Stimulated activated CD4-positive, alpha-beta T cell treated with anti-CD3 and anti-CD28 coated beads, Interleukin-12 subunit alpha, Interleukin-12 subunit beta, amount 100 ng/mL, for 48 hours (primary cell): ENCODE measurements at places on chromosomes 12 and 14.

- peak; percentile 86 for DNase-seq
Observed at GRCh38 chr14:99271951-99272631, at the start of gene BCL11B. Gene BCL11B, minus strand, starts transcription at chr14:99272197. Its CDS starts 979 bp downstream, at chr14:99271218.

- DNase-seq = no peak
Observed at GRCh38 chr14:65106316-65106715, 4.0 kb upstream of the MAX start.

GRCh38 chr14:91363776-91364523 lies 53.7 kb downstream of the CCDC88C start:
- no peak for DNase-seq

DNA sequence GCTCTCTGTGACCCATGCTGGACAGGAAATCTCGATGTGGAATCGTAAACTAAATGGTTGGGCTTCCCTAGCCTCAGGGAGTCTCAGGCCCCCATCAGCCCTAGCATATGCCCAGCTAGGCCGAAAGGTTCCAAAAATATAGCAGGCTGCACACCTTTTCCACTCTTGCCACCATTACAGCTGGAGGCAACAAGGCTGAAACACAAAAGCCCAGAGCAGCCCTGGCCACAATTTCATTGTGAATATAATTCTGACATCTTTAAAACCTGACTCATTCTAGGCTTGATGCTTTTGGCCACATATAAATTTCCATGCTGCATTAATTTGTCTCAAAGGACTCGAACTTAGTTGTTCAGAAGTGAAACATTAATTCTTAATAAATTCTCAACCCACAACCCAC lies 382.2 kb downstream of the GRIN2B start:
- no peak for DNase-seq

DNA sequence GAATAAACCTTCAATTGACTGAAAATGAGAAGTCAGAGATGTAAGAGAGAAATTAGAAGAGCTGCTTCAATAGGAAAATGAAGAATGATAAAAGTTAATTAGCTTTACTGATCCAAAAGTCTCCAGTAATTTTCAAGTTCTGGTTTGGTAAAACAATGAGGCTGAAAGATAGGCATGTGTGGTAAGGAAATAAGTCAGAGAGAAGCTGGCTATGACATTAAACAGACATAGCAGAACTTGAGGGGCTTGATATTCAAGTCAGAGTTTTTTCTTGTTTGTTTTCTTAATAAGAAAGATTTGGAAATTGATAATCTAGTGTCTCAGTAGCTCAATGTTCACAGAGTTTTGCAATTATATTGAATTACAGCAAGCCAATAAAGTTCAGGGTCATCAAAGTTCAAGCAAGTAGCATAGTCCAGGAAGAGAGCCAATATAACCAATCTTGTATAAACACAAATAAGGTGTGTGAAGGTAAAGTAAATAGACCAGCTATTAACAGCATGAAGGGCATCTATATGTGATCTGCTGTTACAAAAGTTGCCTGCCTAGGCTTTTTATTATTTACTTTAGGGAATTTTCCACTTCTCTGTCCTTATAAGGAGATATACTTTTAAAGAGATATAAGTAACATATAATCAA lies 1111.5 kb downstream of the TRHDE start:
- DNase-seq = no peak

DNA sequence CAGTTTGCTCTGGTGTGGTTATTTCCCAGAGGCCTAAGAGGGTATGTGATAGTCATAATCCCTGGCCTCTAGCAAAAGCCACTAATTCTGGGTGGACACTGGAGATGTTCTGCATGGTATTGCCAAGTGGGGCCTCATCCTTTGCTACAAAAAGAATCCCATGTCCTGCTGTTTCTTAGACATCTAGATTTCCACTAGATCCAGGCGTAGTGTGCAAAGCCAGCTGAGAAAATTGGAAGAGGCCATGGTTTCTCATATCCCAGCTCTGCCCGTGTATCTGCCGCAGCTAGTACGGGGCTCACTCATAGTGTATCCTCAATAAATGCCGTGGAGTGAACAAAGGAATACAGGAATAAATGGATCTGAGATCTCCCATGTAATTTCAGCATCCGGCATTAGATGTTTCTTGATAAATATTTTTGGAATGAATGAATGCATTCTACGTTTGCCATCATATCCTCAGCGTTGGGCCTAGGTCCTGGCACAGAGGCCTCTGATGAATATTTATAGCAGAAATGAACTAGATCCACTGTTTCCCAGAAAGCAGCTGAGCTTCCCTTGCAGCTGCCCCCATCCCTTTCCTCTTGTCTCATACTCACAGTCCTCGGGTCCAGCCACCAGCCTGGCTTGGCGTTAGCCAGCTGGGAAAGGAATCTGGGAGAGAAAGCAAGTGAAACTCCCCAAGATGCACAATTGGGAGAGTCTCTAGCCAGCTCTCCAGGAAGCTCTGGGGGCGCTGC lies 76.3 kb upstream of the NOS1 start:
- DNase-seq = no peak
